ENCODE measurements at places on chromosomes 2 and 18.
A peak's percentile ranks its signal among the peaks of the same experiment; 100 is the strongest.

- H3K36me3 ChIP-seq, result peaks cover 28% of the 10 kb centered on the region
- peak overlapping the region; percentile 84 for H3K4me3 ChIP-seq
- peak overlapping the region; percentile 95 for H3K27ac ChIP-seq
- peaks cover 34% of the 10 kb centered on the region for H3K4me1 ChIP-seq
- H3K27me3 ChIP-seq, result peaks cover 10% of the 10 kb centered on the region
- peak; percentile 63 for DNase-seq
These were observed 864 bp upstream of the XPO1 start for GRCh38 chr2:61538920-61539520.

DNA sequence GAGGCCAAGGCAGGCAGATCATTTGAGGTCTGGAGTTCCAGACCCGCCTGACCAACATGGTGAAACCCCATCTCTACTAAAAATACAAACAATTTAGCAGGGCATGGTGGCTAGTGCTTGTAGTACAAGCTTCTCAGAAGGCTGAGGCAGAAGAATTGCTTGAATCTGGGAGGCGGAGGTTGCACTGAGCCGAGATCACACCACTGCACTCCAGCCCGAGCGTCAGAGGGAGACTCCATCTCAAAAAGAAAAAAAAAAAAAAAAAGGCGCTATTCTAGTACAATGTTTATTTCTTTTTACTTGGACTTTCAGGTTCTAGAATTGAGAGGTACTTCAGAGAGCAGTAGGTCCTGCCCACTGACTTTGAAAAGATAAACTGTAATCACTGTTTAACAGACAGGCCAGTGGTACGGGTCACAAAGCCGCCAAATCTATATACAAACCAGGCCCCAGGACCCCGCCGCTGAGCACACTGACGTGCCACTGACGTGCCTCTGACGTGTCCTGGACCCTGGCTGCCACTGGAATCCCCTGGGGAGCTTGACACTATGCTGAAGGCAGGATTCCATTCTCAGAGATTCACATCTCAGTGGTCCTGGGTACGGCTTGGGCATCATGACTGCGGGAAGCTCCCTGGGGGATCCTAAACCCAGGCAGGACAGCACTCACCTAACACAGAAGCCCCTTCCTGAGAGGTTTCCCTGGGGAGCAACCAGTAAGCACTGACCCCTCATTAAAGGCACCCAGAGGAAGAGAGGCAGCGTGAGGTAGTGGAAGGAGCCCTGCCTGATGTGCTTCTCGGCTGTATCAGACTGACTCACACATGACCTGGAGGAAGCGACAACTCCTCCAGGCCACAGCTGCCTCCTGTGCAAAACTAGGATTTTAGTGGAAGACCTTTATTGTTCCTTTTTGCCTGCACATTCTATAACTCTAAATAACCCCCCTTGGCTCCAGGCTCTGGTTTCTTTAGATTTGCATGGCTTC, 197.8 kb upstream of the MEIS1 start:
- no peaks in the 10 kb centered on the region for H3K27me3 ChIP-seq
- H3K27ac ChIP-seq, result no peak overlapping the region
- no peak overlapping the region for H3K4me3 ChIP-seq
- DNase-seq, result no peak

DNA sequence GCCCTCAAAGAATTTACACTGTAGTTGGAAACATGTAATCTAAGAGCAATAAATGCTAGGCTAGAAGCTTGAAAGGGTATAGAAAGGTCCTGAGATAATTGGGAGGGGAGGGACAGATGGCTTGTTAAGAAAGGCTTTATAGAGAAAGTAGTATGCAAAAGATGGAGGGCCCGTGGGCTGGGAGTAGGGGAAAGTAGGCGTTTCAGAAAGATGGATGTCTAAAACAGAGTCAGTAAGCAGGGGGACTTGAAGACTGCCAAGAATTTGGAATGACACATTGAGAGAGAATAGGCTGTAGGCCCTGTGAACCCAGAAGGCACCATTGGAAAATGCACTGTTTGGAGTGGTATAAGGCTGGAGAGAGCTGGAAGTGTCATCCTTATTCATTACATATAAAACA, 822 bp downstream of the PSMG2 start:
- H3K36me3 ChIP-seq, result peaks cover 46% of the 10 kb centered on the region
- peaks cover 53% of the 10 kb centered on the region for H3K4me1 ChIP-seq
- H3K27me3 ChIP-seq, result no peaks in the 10 kb centered on the region
- peak; percentile 32 for DNase-seq

DNA sequence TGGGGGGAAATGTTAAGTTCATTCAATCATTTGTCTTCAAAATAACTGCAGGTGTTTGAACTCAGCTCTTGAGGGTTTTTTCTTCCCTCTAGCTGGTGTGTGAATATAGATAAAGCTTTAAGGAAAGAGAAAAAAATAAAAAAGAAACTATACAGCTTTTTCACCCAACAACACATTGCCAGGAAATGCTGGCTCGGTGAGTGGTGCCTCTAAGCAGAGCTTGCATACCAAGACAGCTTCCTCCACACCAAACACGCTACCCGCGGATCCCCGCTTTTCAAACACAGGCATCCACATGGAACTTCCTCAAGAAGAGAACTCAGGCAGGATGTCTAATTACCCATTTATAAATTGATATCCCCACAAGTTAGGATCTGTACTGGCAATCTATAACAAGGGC, 69.8 kb upstream of the TANK start:
- no peaks in the 10 kb centered on the region for H3K27me3 ChIP-seq
- peak overlapping the region; percentile 88 for H3K27ac ChIP-seq
- H3K36me3 ChIP-seq, result peaks cover 9% of the 10 kb centered on the region
- peak; percentile 75 for DNase-seq
- peak overlapping the region; percentile 37 for H3K4me3 ChIP-seq

DNA sequence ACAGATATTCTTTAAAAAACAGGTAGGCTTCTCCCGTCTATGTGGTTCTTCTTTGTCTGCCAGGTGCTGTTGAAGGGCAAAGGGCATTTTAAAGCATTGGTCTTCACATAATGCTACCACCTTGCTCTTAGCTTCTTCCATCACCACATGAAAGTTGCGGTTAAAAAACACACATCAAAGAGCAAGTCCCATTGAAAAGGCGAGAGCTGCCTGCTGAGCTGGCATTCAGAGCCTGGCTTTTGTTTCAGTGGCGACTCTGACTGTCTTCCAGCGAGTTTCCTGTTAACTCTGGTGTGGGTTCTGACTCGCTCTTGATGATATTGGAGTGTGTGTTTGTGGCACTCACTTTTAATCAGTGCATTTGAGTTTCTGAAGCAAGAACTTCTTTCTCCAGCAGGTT, 624.9 kb upstream of the FANCL start:
- H3K36me3 ChIP-seq, result no peaks in the 10 kb centered on the region
- H3K27ac ChIP-seq, result no peak overlapping the region
- no peak overlapping the region for H3K4me3 ChIP-seq
- H3K4me1 ChIP-seq, result peaks cover 7% of the 10 kb centered on the region
- DNase-seq, result no peak
- H3K27me3 ChIP-seq, result no peaks in the 10 kb centered on the region

- no peak for DNase-seq
- H3K4me1 ChIP-seq, result no peaks in the 10 kb centered on the region
- no peaks in the 10 kb centered on the region for H3K36me3 ChIP-seq
- H3K4me3 ChIP-seq, result no peak overlapping the region
- no peaks in the 10 kb centered on the region for H3K27me3 ChIP-seq
- H3K27ac ChIP-seq, result no peak overlapping the region
These were observed 9.9 kb downstream of the L3MBTL4 start for GRCh38 chr18:6404834-6405233.

DNA sequence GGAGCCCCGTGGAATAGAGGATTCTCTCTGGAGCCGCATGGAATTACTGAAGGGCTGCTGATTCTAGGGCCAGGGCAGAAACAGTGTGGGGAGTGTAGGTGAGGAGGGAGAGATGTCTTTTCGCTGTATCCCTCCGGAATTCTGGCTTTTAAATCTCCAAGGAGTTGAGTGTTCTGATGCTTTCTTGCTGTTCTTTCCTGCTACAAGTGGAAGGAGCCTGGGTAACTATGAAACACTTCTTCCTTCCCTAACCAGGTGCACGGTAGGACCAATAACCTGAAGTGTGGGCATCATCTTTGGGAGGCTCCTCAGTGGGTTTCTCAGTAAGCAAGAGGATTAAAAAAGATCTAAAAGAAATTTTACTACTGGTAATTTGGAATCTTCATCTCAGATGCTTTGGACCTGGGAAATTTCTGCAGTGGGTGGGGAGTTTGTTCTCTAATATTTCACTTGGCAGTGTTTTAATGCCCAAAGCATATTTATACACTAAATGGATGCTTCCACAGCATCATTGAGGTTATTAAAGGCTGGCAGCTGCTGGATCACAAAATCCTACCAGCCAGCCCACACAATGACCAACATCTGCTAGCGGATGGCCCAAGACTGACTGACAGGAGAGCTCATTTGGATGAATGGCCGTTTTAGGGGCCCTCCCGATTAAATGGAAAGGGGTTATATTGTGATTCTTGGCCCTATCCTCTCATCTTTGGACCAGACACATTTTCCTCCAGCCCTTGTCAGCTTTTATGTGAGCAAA, 2.1 kb downstream of the EML6 start:
- H3K4me1 ChIP-seq, result peaks cover 23% of the 10 kb centered on the region
- H3K27me3 ChIP-seq, result peaks cover 44% of the 10 kb centered on the region
- DNase-seq, result no peak
- H3K36me3 ChIP-seq, result no peaks in the 10 kb centered on the region

GRCh38 chr18:741931-742512, 29.6 kb upstream of the ENOSF1 start:
- peaks cover 38% of the 10 kb centered on the region for H3K36me3 ChIP-seq
- no peak for DNase-seq
- H3K4me1 ChIP-seq, result peaks cover 5% of the 10 kb centered on the region
- no peaks in the 10 kb centered on the region for H3K27me3 ChIP-seq

DNA sequence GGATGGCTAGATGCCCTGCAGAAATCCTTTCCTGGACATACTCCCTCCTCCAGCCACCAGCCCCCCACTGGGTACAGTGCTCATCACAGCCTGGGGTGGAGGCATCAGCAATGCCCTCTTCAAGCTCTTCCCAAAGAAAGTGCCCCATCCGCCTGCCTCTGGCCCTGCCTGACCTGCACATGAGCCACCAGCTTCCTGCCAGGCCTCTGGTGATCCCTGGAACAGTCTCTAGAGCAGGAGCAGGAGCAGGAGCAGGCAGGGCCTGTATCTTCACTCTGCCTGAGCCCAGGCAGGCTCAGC, 54.1 kb upstream of the CAB39 start:
- peak overlapping the region; percentile 96 for H3K27ac ChIP-seq
- H3K27me3 ChIP-seq, result no peaks in the 10 kb centered on the region
- peaks cover 94% of the 10 kb centered on the region for H3K4me1 ChIP-seq
- H3K36me3 ChIP-seq, result peaks cover 32% of the 10 kb centered on the region
- peak overlapping the region; percentile 86 for H3K4me3 ChIP-seq

GRCh38 chr2:212811921-212812320, 273.3 kb upstream of the ERBB4 start:
- H3K27me3 ChIP-seq, result no peaks in the 10 kb centered on the region
- no peak overlapping the region for H3K4me3 ChIP-seq
- no peak overlapping the region for H3K27ac ChIP-seq

GRCh38 chr2:99825630-99826029, 316.8 kb downstream of the AFF3 start:
- H3K27ac ChIP-seq, result no peak overlapping the region
- peaks cover 21% of the 10 kb centered on the region for H3K4me1 ChIP-seq
- H3K4me3 ChIP-seq, result no peak overlapping the region
- peaks cover 3% of the 10 kb centered on the region for H3K27me3 ChIP-seq
- H3K36me3 ChIP-seq, result peaks cover 6% of the 10 kb centered on the region

- H3K27me3 ChIP-seq, result peaks cover 11% of the 10 kb centered on the region
- H3K4me1 ChIP-seq, result peaks cover 11% of the 10 kb centered on the region
- no peak overlapping the region for H3K27ac ChIP-seq
- H3K36me3 ChIP-seq, result no peaks in the 10 kb centered on the region
These were observed 31.5 kb downstream of the ACVR1C start for GRCh38 chr2:157596992-157597681.

- no peaks in the 10 kb centered on the region for H3K27me3 ChIP-seq
- H3K27ac ChIP-seq, result no peak overlapping the region
- peaks cover 62% of the 10 kb centered on the region for H3K36me3 ChIP-seq
- peaks cover 20% of the 10 kb centered on the region for H3K4me1 ChIP-seq
- DNase-seq, result no peak
These were observed 19.8 kb downstream of the VPS4B start for GRCh38 chr18:63402246-63403162.

- H3K36me3 ChIP-seq, result peaks cover 2% of the 10 kb centered on the region
- no peak overlapping the region for H3K27ac ChIP-seq
- no peaks in the 10 kb centered on the region for H3K4me1 ChIP-seq
- H3K4me3 ChIP-seq, result no peak overlapping the region
- peaks cover 5% of the 10 kb centered on the region for H3K27me3 ChIP-seq
These were observed 65.3 kb downstream of the REEP1 start for GRCh38 chr2:86272111-86272510.

DNA sequence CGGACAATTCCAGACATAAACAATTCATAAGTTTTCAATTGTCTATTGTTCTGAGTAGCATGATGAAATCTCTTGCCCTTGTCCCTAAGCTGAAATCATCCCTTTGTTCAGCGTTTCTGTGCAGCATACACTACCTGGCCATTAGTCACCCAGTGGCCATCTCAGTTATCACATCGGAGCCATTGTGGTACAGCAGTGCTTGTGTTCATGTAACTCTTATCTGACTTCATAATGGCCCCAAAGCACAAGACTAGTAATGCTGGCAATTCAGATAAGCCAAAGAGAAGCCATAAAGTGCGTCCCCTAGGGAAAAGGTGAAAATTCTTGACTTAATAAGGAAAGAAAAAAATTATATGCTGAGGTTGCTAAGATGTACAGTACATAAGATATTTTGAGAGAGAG, 127.2 kb downstream of the FHOD3 start:
- no peaks in the 10 kb centered on the region for H3K36me3 ChIP-seq
- DNase-seq, result no peak
- H3K4me1 ChIP-seq, result no peaks in the 10 kb centered on the region
- no peaks in the 10 kb centered on the region for H3K27me3 ChIP-seq
- H3K4me3 ChIP-seq, result no peak overlapping the region

- no peak overlapping the region for H3K4me3 ChIP-seq
- H3K36me3 ChIP-seq, result no peaks in the 10 kb centered on the region
- H3K27ac ChIP-seq, result no peak overlapping the region
- H3K4me1 ChIP-seq, result no peaks in the 10 kb centered on the region
- no peaks in the 10 kb centered on the region for H3K27me3 ChIP-seq
- no peak for DNase-seq
These were observed 852.3 kb upstream of the CRIM1 start for GRCh38 chr2:35503311-35503710.

GRCh38 chr2:42864641-42865280, 72.4 kb upstream of the HAAO start:
- no peak overlapping the region for H3K27ac ChIP-seq
- H3K27me3 ChIP-seq, result peaks cover 7% of the 10 kb centered on the region
- H3K4me3 ChIP-seq, result no peak overlapping the region
- no peaks in the 10 kb centered on the region for H3K4me1 ChIP-seq
